Choroid plexus epithelial cell (primary cell): ENCODE measurements at places on chromosomes 11 and 22.
A peak's percentile ranks its signal among the peaks of the same experiment; 100 is the strongest.

DNA sequence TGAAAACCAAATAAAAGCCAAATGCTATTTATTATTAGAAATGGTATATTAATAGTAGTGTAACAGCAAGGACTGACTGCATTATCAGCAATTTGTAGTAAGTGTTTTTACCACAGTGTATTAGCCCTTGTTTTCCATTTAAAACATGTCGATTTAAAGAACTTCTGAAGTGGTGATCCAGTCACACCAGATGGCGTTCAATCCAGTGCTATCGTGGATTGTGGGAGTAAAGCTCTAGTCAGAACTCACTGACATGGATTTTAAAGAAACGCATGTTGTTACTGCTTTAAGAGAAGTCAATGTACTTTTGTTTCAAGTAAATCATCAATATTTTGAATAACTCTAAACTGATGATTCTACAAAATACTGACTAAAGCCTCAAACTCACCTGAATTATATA, 51.1 kb downstream of the LARGE2 start:
- DNase-seq: no peak

- no peak for DNase-seq
These were observed 782.9 kb upstream of the CCDC90B start for GRCh38 chr11:84069048-84069447.

- no peak for DNase-seq
These were observed 69.1 kb upstream of the EP300 start for GRCh38 chr22:41023299-41023623.

DNA sequence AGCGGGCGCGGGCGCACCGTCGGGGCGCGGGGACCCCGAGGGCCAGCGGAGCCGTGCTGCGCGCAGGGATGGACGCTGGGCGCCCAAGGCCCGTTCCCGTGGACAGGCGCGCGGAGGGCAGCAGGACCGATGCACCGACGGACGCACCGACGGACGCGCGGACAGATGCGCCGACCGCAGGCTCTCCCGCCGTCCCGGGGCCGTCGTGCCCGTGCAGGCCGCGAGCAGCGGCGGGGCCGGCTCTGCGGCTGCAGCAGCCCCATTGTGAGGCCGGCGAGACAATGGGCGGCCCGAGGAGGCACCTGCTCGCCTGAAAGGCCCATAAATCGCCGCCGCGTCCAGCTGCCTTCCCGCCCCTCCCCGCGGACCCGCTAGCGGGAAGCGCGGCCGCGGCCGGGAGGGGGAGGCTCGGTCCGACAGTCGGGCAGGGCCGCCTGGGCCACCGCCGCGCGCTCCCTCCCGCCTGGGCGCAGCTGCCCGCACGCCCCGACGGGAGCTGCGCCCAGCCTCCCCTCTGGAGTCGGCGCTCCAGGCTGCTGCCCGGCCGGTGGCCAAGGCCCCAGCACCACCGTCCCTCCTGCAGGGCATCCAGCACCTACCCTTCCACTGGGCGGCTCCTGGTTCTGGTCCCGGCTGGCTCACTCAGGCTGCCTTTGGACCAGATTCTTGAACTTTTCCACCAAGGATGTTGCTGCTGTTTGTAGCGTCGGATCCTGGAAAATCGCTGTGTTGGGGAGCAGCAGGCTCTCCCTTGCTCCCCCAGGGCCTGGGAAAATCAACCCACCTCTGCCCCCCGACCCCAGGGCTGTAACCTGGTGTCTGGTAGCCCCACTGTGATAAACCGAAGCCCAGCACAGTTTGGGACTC, 15.8 kb downstream of the CDKN1C start:
- DNase-seq: no peak

DNA sequence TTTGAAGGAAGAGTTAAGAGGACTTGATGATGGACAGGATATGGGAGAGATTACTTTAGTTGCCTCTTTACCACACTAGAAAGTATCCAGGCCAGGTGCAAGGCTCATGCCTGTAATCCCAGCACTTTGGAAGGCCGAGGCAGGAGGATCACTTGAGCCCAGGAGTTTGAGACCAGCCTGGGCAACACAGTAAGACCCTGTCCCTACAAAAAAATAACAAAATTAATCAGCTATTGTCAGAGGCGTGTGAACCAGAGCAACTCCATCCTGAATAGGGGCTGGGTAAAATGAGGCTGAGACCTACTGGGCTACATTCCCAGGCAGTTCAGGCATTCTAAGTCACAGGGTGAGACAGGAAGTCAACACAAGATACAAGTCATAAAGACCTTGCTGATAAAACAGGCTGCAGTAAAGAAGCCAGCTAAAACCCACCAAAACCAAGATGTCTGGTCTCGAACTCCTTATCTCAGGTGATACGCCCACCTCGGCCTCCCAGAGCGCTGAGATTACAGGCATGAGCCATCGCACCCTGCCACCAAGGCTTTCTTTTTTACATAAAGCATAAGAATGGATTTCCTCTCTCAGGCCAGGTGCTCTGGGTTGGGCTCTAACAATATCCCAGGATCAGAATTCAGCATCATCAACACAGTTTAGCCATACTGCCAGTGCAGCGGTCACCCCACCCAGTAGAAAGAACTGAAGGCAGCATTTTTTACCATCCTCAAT, 17.8 kb downstream of the PI4KA start:
- no peak for DNase-seq

DNA sequence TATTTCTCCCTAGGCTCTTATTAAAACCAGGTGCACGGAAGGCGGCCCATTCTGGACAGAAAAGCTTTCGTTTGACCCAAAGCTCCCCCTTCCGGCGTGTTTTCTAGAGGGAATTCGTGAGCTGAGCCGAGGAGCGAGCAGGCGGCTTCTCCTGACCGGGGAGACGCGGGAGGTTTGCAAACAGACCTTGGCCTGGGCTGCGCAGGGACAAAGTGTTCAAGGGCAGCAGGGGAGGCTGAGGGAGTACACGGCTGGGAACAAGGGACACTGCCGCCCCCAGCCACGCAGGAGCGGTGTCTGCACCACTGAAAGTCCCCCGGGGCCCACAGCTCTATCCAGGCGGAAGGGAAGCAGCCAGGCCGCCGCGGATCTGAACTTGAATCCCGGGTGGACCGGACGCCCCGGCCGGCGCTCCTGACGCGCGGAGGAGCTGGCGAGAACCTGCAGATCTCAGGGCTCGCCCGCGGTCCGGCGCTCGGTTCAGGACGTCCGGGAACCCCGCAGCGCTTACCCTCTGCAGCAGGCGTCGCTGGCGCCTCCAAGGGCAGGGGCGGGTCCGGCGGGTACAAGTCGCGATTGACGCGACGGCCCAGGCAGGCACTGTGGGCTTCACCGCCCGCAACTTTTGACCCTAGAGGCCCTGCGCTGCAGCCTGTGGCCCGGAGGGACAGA, 101.9 kb downstream of the WT1 start:
- peak; percentile 71 for DNase-seq

- DNase-seq: peak; percentile 26
These were observed 561 bp downstream of the TRMT112 start for GRCh38 chr11:64316672-64317324.

GRCh38 chr11:57639321-57640067, 10.2 kb downstream of the YPEL4 start:
- peak; percentile 89 for DNase-seq

- DNase-seq: no peak
These were observed 20.1 kb downstream of the GNAZ start for GRCh38 chr22:23090457-23090835.

DNA sequence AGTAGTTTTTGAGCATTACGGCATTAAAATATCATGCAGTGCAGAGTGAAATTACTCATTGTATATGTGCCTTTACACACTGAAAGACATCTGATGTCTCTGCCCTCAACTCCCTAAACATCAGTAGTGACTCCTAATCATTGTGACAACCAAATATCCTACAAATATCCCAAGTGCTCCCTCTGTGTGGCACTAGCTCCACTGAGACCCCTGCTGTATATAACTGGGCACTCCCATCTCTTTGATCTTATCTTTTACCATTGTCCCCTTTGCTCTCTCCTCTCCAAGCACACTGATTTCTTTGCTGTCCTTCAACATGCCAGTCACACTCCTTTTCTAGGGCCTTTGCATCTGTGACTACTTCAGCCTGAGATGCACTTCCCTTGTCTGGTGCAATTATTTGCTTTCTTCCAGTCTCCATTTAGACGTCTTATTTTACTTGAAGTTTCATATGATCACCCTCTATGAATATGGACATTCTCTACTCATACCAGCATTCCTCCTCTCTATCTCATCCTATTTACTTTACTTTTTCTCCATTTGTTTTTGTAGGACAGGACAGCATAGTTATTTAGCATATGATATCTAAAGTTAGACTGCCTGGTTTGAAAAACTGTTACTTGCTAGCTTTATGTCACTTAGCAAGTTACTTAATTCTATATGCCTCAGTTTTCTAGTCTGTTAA, 2.4 kb downstream of the SLC5A12 start:
- DNase-seq: no peak

DNA sequence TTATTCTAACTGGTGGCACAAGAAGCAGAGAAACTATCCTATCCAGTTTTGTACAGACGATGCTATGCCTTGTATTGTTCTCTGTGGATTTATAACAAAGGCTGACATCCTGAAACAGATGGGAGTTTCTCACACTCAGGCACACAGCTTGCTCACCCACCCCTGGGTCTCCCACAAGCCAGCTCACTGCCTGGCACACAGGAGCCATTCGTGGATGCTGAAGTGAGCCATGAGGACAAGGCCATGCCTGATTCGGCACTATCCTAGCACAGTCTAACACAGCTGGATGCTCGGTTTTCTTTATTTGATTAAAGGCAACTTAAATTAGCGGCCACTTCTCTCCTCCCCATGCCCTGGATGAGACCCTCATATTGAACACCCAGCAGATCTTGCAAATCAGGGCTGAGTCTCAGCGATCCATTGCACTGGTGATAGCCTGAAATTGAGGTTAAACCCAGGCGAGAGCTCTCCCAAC, 25.7 kb upstream of the TMPRSS4 start:
- no peak for DNase-seq

- no peak for DNase-seq
These were observed 57.7 kb downstream of the CABIN1 start for GRCh38 chr22:24068717-24069297.

- peak; percentile 1 for DNase-seq
These were observed 72.9 kb upstream of the OR5AN1 start for GRCh38 chr11:59285716-59286260.

DNA sequence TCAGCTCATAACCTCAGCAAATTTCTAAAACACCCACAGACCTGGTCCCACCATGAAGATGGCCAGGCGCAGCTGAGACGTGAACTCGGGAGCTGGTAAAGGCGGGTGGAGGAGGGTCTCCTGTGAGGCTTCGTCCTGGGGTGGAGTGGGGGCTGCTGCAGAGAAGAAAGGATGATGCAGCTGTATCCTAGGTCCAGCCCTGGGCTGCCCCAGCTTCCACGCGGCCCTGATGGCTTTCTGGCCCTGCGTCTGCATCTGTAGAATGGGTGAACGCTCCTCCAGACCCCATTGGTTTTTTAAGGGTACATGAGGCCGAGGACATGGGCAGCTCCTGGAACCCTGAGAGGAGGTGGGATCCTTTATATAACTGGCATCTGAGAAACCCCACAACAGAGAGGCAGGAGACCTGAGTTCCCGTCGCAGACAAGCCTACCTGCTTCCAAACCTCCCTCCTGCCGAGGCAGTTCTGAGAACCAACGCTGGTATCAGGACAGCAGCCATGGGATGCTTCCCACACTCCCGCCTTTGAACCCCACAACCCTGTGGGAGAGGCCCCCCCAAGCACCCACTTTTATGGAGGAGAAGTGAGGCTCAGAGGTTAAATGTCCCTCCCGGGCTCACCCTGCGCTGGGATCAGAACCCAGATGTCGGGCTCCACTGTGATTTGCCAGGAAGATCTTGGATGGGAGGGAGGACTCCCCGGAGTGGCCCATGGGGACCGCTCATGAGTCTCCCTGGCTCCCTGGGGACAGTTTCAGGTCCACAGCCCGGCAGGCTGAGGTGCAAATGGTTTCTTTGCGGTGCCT, 55.2 kb upstream of the FGF3 start:
- DNase-seq: no peak

DNA sequence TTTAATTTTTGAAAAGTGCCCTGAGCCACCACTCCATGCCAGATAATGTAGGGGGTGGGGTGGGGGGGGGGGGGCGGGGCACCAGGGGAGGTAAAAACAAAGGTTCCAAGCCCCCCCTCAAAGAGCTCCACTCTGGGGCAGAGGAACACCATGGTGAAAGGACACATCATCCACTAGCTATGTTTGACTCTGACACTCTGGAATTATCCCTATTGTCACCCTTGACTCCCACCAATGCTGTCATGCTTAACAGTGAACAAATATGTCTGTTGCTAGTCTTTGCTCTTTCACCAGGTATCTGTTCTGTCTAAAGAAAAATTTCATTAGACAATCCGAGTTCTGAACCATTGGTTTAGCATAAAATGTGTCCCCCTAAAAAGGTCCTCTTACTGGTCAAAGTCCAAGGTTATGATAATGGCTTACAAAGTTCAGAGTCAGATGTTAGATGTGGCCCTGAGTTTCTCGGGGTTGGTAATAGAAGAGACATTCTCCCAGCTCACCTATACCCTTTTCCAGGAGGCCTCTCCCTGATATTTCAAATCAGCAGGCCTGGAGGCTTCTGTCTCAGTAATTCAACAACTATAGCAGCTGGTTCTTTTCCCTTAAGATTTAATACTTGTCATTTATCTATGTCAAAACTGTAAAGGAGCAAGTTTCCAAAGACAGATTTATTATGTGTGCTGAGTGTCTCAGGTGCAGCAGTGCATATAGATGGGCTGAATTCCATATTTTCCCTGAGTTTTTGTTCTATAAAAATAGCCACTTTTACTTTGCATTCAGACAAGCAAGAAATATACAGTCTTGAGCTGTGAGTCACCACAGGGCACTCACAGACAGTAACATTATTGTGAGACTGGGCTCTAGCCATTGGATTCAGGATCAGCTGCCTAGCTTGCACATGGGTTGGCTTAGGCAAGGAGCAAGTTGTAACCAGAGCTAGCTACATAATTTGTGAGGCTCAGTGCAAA, 174.1 kb downstream of the CSNK2A3 start:
- DNase-seq: peak; percentile 80

GRCh38 chr11:62925745-62926679, 4.8 kb upstream of the CHRM1 start:
- no peak for DNase-seq

DNA sequence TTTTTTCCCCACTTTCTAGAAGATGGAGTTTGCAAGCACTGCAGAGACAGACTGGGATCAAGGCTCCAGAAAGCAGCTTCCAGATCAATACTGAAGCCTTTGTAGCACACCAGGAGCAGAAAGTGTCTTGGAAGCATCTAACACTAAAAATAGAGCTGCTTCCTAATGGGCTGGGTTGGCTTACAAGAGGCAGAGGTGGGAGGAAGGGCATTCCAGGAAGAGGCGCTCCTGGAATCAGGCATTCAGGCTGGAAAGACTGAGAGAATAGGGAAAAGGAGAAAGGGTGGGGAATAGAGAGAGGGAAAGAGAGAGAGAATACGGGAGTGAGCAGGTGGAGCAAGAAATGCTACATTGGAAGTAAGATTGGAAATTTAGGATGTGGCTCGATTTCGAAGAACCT, 395.9 kb downstream of the OPCML start:
- DNase-seq: no peak

- DNase-seq: no peak
These were observed 22.5 kb downstream of the C22orf31 start for GRCh38 chr22:29039148-29039547.
